Pons (tissue), 1 donor: ENCODE measurements at places on chromosomes 11 and 22.

- peak; percentile 71 for DNase-seq
Observed at GRCh38 chr11:575313-575995, 816 bp upstream of the PHRF1 start.

DNA sequence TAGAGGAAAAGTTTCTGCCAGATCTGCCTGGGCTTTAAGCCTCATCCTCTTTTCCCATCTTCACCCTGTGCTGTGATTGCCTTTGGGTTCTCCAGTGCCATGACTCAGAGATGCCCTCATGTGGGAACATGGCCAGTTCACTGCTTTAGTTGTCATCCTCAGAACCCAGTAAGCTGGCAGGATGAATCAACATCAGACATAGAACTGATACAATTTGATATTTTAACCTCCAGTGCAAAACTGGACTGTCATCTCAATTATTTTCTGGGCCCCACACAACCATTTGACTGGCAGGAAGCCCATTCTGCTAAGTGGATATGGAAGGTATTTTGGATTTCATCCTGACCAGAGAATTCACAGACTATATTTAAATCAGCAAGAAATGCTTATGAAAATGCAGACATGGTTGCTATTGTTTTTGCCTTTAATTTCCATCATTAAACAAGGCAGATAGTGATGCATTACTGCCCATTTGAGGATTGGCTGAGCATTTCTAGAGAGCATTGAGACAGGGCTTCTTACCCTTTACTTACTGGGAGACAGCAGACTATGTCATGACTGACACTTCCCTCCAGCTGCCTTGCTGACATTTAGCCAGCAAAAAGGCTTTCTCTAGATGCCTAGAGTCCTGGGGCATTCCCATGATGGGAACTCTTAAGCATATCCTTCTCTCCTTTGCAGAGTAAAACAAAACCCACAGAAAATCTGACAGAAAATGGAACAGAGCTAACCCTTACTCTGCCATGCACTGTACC is 327.1 kb upstream of the MTNR1B start:
- DNase-seq, result no peak

- no peak for DNase-seq
Observed at GRCh38 chr11:40168414-40168813, 1291.0 kb downstream of the LRRC4C start.

- no peak for DNase-seq
Observed at GRCh38 chr11:109029927-109030326, 365.1 kb downstream of the DDX10 start.

GRCh38 chr22:19756288-19757128 is 4.1 kb upstream of the TBX1 start:
- no peak for DNase-seq
